ENCODE measurements at places on chromosomes 4 and X.

DNA sequence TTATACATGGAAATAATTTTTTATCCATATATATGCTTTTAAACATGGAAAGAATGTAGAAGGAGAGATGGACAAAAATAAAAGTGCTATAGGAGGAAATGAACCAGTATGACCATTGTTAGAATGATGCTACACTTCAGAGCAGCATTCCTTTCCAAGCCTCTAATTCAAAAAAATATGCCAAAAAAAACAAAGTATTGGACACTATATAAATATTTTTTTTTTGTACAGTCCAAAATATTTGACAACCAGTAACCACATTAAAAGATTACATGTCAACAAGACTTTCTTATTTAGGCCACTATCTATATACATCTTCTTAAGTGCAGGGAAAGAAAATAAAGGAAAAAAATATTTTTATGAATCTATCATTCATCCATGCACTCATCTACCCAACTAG, 198.6 kb downstream of the LRBA start:
- no peak for DNase-seq

GRCh38 chrX:149037281-149037870, 467.7 kb downstream of the IDS start:
- no peak for DNase-seq

GRCh38 chrX:154751669-154752271, 893 bp upstream of the GAB3 start:
- DNase-seq: no peak

DNA sequence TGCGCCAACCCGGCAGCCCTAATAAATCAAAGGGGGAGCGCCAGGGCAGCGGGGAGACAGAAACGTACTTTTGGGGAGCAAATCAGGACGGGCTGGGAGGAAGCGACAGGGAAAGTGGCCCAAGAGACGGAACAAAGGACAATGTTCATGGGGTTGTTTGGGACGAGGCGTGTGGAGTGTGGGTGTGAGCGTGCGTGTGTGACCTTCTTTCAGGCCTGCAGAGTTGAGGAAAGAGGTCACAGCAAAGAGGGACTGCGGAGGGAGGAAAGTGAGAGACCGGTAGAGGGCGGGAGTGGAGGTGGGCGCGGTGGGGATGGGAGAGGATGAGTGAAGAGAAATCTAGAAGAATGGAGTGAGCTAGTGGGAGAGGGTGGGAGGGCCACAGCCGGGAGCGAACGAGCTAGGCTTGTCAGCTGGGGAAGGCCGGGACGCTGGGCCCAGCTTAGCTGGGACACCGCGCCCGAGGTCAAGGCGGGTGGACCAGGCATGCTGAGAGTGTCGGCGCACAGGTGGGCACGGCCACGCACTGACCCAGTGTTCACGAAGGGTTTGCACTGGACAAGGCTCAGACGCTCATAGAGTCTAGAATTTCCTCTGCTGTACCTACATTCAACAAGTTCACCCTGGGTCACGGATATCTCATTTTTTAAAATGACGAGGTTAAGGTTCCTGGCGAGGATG, 14.7 kb upstream of the PITX2 start:
- DNase-seq: no peak

DNA sequence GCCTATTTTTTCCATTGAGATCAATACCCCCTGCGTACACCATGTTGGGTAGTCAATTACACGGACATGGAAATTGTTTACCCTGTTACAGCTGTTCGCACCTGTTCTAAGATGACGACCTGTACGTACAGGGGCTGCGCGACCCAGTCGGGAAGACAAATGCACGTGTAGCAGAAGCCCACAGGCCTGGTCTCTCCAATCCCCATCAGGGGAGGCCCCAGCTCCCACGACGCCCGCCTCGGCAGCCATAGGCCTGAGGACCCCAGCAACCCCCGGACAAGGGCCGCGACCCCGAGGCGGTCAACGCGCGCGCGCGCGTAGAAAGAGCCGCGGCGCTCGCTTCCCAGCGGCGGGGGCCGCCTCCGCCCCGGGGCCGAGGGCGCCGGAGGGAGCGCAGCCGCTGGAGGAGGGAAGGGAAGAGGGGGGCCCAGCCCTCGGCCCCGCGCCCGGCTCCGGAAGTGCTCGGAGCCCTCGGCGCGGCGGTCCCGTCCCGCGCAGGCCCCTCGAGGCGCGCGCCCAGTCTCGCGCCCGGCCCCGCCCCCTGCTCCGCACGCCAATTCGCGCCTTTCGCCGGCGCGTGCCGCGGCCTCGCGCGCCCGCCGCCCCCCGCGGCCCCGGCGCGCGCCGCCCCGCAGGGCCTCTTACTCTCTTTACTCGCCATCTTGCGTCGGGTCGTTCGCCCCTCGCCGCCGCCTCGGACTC, 618 bp downstream of the RBBP7 start:
- DNase-seq: peak; percentile 55

DNA sequence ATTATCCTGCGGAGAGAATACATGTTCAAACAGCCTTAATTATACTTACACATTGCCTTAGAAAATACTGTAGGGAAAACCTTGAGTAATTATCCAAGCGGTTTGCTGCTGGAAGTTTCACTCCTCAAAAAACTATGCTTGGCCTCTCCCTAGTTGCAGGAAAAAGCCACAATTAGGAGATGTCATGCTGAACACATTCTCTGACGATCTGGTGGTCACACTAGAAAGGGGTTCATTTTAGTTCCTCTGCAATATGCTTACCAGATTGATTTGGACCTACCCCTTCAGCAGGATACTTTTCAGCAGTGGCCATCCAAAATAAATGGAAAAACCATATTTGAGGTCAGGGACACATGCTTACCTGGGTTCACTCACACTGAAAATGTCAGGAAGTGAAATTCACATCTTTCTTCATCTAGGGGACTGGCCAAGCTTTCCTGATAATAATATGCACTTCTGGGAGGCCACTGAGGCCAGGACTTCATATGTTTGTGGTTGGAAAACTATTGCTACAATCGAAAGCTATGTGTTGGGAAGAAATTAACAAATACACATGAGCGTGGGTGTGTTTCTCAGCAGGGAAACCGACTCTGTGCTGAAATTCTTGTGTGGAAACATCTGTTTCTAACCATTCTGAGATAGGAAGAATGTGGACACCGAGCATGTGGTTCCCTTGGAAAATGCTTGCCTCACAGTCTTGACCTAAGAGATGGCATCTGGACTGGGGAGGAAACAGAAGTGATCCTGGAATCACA, 68.8 kb downstream of the ATXN3L start:
- no peak for DNase-seq

GRCh38 chr4:17194586-17194985, 296.1 kb upstream of the LDB2 start:
- DNase-seq: no peak

GRCh38 chr4:98677799-98678198, 19.4 kb upstream of the TSPAN5 start:
- no peak for DNase-seq

- DNase-seq: no peak
These were observed 9.0 kb downstream of the TSC22D3 start for GRCh38 chrX:107766470-107767150.

GRCh38 chrX:53441531-53442321, 7.6 kb upstream of the HSD17B10 start:
- DNase-seq: no peak

GRCh38 chrX:134542485-134542884, 82.5 kb downstream of the HPRT1 start:
- DNase-seq: peak; percentile 37

DNA sequence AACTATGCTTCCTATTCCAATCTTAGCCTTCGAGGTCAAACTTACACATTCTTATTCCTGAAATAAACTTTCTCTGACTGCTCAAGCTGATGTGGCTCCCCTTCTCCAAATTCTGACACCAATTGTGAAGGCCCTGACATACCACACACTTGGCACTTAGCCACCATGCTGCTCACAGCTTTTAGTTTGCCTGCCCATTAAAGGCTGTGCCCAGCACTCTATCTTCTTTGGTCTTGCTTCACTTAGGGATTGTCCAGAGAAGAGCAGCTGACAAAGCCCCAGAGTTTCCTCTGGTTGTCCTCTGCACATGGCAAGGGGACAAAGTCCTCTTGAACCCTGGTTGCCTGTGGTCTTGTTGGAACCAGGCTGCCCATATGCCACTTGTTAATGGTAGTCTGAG, 126.1 kb downstream of the ARHGEF9 start:
- DNase-seq: no peak

- no peak for DNase-seq
These were observed 137.2 kb upstream of the PGRMC2 start for GRCh38 chr4:128424527-128425497.

GRCh38 chr4:86594559-86595425, 677 bp downstream of the PTPN13 start:
- peak; percentile 63 for DNase-seq

DNA sequence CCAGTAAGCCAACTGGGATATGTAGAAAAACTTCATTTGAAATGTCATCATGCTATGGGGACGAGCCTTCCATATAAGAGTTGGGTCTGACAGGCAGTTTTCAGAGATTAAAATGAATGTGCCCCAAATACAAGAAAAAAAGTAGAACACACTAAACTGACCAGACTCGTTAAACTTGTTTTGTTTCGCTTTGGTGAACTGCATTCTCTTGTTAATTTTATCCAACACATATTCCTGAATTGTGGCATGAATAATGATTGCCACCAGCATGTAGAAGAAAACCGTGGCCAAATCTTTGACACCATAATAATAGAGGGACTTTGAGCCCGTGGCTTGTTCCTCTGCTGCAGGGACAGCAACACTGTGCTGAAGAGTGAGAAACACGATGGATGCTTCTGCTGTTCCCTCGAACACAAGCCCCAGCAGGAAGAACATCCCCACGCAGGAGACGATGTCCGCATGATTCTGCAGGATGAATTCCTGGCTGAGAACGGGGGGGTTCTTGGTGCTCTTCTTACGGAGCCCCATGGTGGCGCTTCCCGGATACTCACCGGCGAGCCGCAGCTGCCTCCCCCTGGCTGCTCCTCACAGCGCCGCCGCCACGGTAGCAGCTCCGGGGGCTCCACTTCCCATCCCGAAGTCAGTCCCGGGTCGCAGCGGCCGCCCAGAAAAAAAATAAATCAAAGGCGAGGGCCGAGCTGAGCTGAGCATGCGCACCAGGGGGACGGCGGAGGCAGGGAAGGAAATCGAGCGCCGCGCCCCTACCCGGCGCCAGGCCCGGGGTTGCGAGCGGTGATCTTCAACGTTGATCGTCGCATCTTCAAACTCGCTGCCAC, at the start of gene TRAM1L1:
TRAM1L1 (minus strand) TSS at position 711 of the 836 bp plus-strand sequence; CDS start at position 528, 183 bp downstream.
- DNase-seq: peak; percentile 95

DNA sequence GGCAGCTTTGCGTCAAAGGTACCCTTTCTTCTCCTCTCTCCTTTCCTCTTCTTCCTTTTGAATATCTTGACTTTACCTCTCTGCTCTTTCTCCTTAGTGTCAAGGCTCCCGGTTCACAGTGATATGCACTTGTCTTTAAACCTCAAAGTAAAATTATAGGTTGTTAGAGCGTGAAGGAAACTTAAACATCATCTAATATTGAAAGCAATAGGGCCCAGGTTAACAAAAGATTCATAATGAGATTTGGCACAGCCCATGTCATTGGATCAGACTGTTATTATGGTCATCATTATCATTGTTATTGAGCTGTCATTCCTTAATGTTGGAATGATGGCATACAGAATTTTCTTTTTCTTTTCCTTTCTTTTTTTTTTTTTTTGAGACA, 32.5 kb downstream of the FTHL17 start:
- no peak for DNase-seq

- no peak for DNase-seq
These were observed 291.7 kb downstream of the GBA3 start for GRCh38 chr4:22984390-22984789.

- DNase-seq: no peak
These were observed 81.9 kb downstream of the HPRT1 start for GRCh38 chrX:134541906-134542305.

DNA sequence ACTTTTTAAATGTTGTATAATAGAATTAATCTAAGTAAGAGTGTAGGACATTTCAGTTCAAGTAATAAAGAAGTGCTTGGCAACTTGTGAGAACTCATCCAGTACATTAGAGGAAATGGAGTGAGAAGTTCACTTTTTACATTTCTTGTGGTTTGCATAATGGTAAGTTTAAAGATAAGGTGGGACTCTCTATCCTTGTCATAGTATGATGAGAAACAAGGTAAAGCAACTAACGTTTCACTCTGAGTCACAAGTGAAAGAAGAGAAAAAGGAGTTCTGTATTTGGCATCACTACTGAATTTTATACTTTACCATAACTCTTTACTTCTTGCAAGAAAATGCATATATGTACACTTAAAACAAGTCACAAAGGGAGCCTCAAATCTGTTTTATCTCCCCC, 219.4 kb downstream of the SLC4A4 start:
- DNase-seq: no peak
